ENCODE measurements at places on chromosomes 1 and 21.

DNA sequence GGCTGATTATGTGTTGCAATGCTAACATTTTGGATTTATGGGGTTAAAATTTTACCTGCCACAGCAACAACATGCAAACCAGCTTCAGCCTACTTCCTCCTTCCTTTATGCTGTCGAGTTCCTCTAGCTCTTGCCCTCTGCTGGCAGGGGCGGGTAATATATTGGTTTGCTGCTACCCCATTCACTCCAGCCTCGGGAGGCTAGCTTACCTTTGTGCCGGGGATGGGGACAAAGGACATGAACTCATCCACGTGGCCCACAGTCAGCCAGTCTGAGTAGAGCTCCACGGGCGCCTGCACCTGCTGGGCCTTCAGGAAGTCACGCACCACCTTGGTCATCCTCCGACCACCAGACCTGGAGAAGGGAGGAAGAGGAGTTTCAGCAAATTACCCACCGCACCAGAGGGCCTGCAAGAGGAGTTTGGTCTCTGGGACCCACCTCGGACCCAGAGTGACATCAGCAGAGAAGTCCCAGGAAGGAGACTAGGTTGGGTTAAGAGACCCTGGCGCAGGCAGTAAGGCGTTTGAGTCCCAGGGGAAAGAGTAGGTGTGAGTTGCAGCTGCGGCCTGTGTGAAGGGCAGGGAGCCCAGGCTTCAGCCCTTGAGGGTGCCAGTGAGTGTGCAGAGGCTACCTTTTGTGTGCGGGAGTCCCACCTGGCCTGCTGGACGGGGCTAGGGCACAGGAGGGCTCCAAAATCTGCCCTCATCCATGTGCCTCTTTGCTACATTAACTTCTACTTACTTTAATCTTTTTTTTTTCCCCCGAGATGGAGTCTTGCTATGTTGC lies 21.8 kb upstream of the SDHB start:
- peak; percentile 56 for DNase-seq

GRCh38 chr1:161727256-161727924 lies 6.0 kb downstream of the FCRLB start:
- DNase-seq = no peak

DNA sequence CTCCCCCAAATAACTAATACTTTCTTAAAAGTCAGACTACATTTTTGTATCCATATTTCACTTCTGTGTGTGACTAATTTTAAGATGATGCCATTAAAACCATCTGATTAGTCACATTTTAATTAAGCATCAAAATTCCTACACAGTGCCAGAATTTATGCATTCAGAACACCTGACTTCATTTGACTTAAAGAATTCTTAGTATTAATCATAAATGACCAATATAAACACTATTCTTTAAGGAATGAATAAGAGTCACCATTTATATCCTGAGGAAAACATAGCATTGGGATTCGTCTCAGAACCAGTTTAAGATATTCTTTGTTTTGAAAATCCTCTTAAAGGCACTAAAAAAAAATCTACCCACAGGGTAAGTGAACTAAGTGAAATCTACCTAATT lies 37.0 kb downstream of the TM2D1 start:
- no peak for DNase-seq

DNA sequence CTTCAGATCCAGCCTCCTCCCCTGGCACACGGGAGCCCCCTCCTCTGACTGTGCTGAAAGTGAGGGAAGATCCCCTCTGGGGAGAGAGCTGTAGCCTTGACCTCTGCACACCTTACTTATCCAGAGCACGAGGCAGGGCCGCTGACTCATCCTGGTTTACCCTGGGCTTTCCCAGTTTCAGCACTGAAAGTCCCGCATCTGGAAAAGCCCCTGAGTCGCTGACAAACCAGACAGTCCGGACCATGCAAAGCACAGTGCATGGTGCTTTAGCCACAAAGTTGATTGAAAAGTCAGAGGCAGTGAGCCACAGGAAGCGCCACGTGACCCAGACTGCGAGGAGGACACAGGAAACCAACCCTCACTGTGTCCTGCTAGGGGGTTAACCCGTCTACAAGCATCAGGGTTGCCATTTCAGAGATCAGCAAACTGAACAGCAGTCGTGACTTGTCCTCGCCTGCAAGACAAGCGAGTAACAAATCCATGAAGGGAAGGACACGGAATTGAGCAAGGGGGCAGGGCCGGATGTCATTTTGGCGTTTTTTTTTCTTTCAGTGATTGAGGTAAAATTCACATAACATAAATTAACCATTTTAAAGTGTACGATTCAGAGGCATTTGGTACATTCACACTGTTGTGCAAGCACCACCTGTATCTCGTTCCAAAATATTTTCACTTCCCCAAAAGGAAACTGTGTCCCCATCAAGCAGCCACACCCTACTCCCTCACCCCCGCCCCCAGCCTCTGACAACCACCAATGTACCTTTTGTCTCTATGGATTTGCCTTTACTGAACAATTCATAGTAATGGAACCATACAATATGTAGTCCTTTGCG lies 19.9 kb upstream of the IFNGR2 start:
- DNase-seq = peak; percentile 73

DNA sequence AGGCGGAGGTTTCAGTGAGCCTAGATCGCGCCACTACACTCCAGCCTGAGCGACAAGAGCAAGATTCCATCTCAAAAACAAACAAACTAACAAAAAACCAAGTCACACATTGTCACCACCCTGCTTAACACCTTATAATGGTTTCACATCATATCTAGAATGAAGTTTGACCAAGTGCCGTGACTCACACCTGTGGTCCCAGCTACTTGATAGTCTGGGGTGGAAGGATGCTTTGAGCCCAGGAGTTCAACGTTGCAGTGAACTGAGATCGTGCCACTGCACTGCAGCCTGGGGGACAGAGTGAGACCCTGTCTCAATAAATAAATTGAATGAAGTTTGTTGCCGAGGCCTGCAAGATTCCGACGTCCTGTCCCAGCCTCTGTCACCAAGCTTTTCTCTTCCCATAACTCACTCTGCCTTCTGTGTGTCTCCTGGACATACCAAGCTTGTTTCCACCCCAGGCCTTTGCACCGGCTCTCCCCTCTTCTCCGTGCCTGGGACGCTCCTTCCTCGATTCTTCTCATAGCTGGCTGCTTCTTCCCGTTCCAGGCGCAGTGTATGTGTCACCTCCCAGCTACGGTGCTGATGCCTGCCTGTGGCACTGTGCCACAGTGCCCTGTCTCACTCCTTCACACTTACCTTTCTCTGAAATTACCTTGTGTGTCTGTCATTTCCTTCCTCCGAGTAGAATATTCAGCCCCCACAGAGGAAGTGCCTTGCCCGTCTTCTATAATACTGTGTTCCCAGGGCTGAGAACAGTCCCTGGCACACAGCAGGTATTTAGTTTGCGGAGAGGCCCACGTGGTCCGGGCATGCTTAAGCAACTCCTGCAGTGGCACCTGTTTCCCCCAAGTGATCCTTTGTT lies 3.8 kb upstream of the SELENON start:
- no peak for DNase-seq

- DNase-seq = peak; percentile 9
Measured at GRCh38 chr1:198711837-198712236, 73.0 kb downstream of the PTPRC start.

DNA sequence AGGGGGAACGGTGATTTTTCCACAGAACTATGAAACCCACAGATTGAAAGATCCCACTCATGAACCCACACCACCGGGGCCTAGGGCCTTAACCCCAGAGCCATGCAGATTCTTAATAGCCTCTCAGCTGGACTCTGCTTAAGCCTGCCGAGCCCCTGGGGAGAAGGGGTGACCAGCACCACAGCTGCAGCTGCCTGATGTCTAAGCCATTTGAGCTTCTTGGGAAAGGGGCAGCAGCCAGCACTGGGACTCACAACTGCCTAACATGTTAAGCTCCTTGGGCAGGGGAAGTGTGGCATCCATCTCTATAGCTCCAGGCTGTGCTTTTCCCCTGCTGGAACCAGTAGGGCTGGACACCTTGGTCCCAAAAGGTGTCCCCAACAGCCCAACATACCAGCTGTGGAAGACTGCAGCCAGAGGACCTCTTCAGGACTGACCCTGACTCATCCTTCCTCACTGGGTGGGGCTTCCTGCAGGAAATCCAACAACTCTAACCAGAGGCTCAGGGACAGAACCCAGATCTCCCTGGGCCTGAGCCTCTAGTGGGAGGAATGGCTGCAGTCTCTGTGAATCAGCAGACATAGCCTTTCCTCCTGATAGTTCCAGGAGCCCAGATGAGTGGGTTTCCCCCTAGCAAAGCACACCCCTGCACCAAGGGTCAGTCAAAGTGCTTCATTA lies 34.6 kb upstream of the FMO3 start:
- DNase-seq = no peak

GRCh38 chr21:42580076-42580792 lies 66.6 kb downstream of the SLC37A1 start:
- DNase-seq = no peak

DNA sequence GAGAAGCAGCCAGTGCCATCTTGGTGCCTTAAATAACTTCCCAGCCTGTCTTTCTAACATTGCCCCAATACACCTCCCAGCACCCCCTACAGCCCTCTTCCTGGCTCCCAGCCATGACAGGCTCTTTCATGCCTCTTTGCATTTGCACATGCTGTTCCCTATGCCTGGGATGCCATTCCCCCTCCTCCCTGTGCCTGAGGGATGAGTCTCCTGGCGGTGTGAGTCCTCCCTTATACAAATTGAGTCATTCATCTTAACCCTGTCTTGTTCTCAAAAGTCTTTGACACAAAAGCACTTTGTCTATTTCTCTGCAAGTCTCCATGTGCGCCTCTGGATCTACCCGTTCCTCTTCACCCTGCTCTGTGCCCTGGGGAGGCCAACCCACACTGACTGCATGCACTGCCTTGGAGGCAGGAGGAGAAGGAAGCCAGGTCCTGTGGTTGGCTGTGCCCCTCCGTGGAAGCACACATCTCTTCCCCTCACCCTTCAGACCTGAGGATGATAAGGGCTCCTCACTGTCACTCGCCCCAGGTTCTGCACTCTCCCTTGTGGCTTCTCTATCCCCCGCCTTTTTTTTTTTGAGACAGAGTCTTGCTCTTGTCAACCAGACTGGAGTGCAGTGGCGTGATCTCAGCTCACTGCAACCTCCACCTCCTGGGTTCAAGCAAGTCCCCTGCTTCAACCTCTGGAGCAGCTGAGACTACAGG lies 25.1 kb downstream of the CDCP2 start:
- DNase-seq = no peak

DNA sequence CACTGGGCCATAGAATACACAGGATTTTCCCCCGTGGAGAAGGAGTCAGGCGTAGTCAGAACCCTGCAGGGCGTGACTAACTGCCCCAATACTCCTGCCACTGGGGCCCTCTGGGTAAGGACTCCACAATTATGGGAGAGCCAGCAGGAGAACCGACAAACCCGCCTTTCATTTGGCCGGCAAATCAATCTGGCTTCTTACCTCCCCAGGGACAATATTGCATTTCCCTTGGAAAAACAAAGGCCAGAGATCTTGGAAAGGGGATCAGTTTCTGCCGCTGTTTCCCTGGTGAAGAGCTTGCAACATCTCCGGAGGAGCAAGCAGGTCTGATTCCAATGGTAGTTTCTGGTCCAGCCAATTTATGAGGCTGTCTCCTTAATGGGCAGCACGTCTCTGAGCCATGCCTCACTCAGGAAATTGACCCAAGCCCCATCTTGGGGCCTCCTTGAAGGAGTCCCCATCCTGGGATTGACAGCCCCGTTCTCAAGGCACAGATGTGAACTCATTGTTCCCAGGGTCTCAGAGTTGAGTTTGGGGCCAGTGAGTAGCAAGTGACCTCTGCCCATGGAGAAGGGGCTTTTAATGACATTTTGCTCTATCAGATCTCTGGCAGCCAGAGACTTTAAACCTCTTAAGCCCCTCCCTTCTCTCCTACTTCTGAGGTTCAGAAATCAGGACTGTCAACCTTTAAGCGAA lies 4.3 kb downstream of the TRABD2B start:
- DNase-seq = no peak

- DNase-seq = no peak
Measured at GRCh38 chr1:71641903-71642302, 561.1 kb upstream of the ZRANB2 start.

DNA sequence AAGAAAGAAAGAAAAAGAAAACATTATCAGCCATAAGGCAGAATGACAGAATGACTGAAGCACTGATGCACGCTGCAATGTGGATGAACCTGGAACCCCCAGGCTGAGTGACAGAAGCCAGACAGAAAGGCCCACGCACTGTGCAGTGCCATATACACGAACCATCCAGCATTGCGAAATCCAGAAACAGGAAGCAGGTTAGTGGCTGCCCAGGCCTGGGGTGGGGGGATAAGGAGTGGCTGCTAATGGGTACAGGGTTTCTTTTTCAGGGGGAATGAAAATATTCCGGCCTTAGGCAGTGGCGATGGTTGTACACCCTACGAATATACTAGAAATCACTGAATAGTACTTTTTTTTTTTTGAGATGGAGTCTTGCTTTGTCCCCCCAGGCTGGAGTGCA lies 57.0 kb downstream of the CHD5 start:
- DNase-seq = no peak

DNA sequence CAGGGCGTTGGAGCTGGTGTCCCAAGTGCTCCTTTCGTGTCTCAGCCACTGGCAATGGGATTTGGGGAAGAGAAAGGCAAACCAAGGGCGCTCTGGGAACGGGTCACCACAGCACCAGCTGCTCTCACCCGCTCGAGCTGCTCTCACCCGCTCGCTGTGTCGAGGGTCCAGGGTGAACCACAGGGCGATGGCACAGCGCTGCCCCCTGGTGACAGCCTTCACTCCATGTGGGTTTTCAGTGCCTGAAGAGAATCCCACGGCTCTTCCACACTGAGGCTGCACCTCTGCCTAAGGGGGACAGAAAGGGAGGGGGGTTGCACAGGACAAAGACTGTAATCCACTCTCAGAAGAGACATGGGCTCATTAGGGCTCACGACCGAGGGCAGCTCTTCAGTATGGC lies 7.1 kb upstream of the CLDN19 start:
- no peak for DNase-seq

DNA sequence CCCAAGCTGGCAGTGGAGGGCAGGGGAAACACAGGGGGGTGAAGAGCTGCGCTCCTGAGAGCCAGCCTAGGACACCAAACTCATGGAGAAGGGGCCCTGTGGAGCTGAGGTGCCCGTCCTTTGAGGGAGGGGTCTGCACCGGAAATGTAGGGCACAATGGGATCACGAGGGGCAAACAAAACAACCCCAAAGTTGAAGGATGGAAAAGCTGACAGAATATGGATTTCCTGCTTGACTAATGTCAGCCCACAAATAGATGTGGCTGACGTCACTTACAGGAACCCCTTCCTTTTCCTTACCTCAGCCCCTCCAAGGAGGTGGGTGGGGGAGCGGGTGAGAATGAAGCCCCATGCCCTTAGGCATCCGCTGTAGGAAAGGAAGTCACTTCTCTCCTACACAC lies 110.9 kb downstream of the KCNN3 start:
- no peak for DNase-seq

- no peak for DNase-seq
Measured at GRCh38 chr1:230368363-230368762, 57.8 kb downstream of the PGBD5 start.

- peak; percentile 83 for DNase-seq
Measured at GRCh38 chr1:59057211-59057694, 239.6 kb upstream of the FGGY start.

GRCh38 chr1:232011961-232012360 lies 385.4 kb downstream of the DISC1 start:
- no peak for DNase-seq

Measured in NCI-H226 (cell line).